Activated CD4-positive, alpha-beta memory T cell treated with anti-CD3 and anti-CD28 coated beads, Interleukin-2, amount 10 ng/mL, durations not matched to agents 7 days and 5 days (primary cell): ENCODE measurements at places on chromosomes 7 and 10. TPM values are rescaled to one million over a fixed set of nuclear protein-coding genes. Genes with fewer than 3 reads are reported as not detected.

GRCh38 chr10:95536017-95536416, 25.2 kb downstream of the SORBS1 start:
- no peak overlapping the region for H3K27ac ChIP-seq
- no peaks in the 10 kb centered on the region for H3K36me3 ChIP-seq

- peaks cover 37% of the 10 kb centered on the region for H3K4me1 ChIP-seq
- peaks cover 27% of the 10 kb centered on the region for H3K27me3 ChIP-seq
- H3K4me3 ChIP-seq, result peak overlapping the region; percentile 95
- DNase-seq, result no peak
- H3K27ac ChIP-seq, result no peak overlapping the region
- peaks cover 24% of the 10 kb centered on the region for H3K36me3 ChIP-seq
Measured at GRCh38 chr10:92241158-92241500, 49.7 kb downstream of the CPEB3 start.

The SEMA3C gene
- not detected for total RNA-seq

DNA sequence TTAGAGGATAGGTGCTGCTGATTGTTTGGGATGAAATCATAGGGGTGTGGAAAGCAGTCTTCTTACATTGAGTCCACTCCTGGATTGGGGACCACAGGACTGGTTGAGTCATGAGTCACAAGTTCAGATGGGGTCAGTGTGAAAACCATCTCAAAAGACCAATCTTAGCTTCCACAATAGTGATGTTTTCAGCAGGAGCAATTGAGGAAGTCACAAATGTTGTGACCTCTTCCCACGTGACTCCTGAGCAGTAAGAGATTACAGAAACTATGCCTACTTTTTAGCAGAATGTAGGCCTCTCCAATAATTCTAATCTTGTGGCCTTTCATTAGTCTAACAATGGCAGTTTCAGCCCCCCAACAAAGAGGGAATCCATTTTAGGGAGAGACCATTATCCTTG, 256.9 kb upstream of the CDC14C start:
- H3K27me3 ChIP-seq, result no peaks in the 10 kb centered on the region
- no peak overlapping the region for H3K4me3 ChIP-seq
- no peak for DNase-seq
- no peak overlapping the region for H3K27ac ChIP-seq

- no peak overlapping the region for H3K27ac ChIP-seq
- peaks cover 2% of the 10 kb centered on the region for H3K36me3 ChIP-seq
- no peak for DNase-seq
- no peak overlapping the region for H3K4me3 ChIP-seq
Measured at GRCh38 chr7:22702516-22702915, 24.5 kb upstream of the IL6 start.

The CRYGN gene
- total RNA-seq, result 0.35 TPM

DNA sequence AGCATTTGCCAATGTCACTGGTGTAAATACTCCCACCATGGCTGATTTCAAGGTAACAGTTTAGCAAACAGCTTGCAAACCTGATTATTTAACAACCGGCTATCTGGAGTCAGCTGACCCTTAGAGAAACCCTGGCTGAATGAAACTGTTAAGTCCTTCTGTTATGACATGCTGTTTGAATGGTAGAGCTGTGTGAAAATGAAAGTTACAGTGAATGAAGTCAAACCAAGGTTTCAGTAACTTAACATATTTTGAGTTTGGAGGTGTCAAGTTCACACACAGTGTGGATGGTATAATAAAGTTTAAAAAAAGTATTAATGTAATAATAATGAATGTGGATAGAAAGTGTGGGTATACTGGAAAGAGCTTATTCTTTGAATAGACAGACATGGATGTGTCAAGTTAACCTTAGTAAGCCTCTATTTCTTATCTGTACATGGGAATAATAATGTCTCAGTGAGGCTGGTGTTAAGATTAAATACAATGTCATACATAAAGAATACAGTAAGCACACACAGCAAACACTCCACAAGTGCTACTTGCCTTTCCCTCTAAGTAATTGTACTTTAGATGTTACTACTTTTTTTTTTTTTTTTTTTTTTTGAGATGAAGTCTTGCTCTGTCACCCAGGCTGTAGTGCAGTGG, 150.4 kb downstream of the TAX1BP1 start:
- H3K4me3 ChIP-seq, result no peak overlapping the region
- H3K27me3 ChIP-seq, result no peaks in the 10 kb centered on the region
- no peak overlapping the region for H3K27ac ChIP-seq
- peaks cover 6% of the 10 kb centered on the region for H3K4me1 ChIP-seq
- H3K36me3 ChIP-seq, result no peaks in the 10 kb centered on the region
- DNase-seq, result no peak

DNA sequence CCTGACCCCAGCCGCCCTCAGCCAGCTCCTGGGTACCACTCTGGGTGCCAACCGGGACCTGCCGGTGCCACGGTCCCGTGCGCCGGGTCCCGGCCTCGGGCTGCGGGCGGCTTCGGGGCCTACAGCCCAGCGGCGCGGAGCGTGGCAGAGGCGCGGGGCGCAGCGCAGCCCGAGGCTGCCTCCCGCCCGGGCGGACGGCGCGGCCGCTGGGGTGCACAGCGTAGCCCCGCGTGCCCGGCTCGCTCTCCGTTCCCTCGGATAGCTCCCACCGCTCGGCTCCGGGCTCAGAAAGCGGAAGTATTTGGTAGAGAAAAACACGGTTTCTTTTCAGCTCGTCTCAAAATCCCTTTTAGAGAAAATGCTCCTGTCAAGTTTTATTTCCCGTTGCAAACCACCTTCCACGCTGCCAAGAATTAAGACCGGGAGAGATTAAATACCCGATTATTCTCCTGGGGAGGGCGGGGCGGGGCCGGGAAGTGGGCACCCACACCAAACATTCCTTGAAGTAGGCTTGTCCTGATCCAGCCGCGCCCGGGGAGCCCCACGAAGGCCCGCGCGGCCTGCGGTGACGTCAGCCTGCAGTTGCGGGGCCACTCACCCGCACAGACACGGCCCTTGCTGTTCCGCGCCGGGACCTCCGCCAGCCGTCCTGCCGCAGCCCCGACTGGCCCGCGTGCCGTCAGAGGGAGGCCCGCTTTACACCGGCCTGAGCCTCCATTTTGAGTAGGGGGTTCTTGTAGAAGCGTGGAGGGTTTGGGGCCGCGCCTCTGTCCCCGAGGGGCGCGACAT, 7.2 kb downstream of the HOXA13 start:
- H3K27me3 ChIP-seq, result peaks cover 89% of the 10 kb centered on the region
- DNase-seq, result no peak
- no peak overlapping the region for H3K4me3 ChIP-seq
- H3K36me3 ChIP-seq, result no peaks in the 10 kb centered on the region
- H3K27ac ChIP-seq, result no peak overlapping the region
- H3K4me1 ChIP-seq, result peaks cover 25% of the 10 kb centered on the region

GRCh38 chr7:155821851-155822250, 9.6 kb upstream of the SHH start:
- H3K36me3 ChIP-seq, result no peaks in the 10 kb centered on the region
- DNase-seq, result no peak
- H3K27me3 ChIP-seq, result no peaks in the 10 kb centered on the region
- no peak overlapping the region for H3K4me3 ChIP-seq
- no peaks in the 10 kb centered on the region for H3K4me1 ChIP-seq

The CCDC172 gene
- not detected for total RNA-seq

DNA sequence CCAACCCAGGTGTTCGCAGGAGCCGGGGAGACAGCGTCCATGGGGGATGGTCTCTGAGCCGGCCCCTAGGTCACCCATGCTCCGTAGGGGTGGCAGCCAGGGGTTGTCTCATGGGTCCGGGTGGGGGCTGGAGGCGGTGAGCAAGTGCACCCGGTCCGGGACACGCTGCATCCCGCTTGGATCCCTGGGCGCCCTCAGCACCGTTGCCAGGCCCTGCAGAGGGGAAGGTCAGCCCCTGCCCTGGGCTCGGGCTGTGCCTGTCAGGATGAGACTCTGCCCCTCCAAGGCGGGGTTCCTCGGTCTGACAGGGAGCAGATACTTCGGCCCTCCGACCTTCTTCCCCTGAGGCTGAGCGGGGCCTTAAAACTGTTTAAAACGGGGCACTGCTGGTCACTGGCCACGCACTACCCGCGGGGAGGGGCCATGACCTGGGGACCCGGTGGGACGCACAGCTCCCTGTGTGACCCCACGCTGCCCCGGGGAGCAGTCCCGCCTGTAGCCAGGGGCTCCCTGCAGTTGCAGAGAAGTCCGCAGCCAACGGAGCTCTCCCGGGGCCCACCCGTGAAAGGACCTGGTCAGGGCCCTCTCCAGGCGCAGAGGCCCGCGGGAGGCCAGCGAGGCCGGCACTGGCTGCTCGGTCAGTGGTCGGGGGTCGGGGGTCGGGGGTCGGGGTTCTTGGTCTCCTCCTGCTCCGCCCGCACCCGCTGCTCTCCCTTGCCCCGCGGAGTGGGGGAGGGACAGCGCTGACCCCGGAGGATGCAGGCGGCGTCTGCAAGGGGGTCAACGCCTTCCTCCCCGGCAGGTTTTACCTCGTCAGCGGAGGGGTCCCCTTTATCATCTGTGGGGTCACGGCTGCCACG, 33.4 kb upstream of the KNDC1 start:
- no peak for DNase-seq
- no peak overlapping the region for H3K4me3 ChIP-seq
- H3K36me3 ChIP-seq, result no peaks in the 10 kb centered on the region
- peaks cover 4% of the 10 kb centered on the region for H3K4me1 ChIP-seq
- peaks cover 4% of the 10 kb centered on the region for H3K27me3 ChIP-seq

- H3K4me1 ChIP-seq, result peaks cover 11% of the 10 kb centered on the region
- no peak for DNase-seq
- H3K36me3 ChIP-seq, result peaks cover 33% of the 10 kb centered on the region
- no peak overlapping the region for H3K27ac ChIP-seq
- H3K4me3 ChIP-seq, result no peak overlapping the region
- no peaks in the 10 kb centered on the region for H3K27me3 ChIP-seq
Measured at GRCh38 chr7:106094780-106095179, 17.3 kb downstream of the SYPL1 start.

GRCh38 chr7:38142736-38143135, 35.3 kb upstream of the STARD3NL start:
- no peak for DNase-seq
- no peaks in the 10 kb centered on the region for H3K36me3 ChIP-seq
- H3K4me3 ChIP-seq, result no peak overlapping the region
- no peak overlapping the region for H3K27ac ChIP-seq
- H3K27me3 ChIP-seq, result peaks cover 2% of the 10 kb centered on the region

- H3K36me3 ChIP-seq, result no peaks in the 10 kb centered on the region
- H3K4me1 ChIP-seq, result no peaks in the 10 kb centered on the region
- no peak for DNase-seq
- no peak overlapping the region for H3K4me3 ChIP-seq
- H3K27ac ChIP-seq, result no peak overlapping the region
Measured at GRCh38 chr7:25427721-25428120, 199.4 kb upstream of the NPVF start.

The TBXAS1 gene
- total RNA-seq, result 27.4 TPM

GRCh38 chr7:25959168-25959734, 192.7 kb upstream of the NFE2L3 start:
- no peaks in the 10 kb centered on the region for H3K4me1 ChIP-seq
- H3K27ac ChIP-seq, result no peak overlapping the region
- H3K4me3 ChIP-seq, result no peak overlapping the region
- DNase-seq, result no peak
- H3K27me3 ChIP-seq, result peaks cover 51% of the 10 kb centered on the region

DNA sequence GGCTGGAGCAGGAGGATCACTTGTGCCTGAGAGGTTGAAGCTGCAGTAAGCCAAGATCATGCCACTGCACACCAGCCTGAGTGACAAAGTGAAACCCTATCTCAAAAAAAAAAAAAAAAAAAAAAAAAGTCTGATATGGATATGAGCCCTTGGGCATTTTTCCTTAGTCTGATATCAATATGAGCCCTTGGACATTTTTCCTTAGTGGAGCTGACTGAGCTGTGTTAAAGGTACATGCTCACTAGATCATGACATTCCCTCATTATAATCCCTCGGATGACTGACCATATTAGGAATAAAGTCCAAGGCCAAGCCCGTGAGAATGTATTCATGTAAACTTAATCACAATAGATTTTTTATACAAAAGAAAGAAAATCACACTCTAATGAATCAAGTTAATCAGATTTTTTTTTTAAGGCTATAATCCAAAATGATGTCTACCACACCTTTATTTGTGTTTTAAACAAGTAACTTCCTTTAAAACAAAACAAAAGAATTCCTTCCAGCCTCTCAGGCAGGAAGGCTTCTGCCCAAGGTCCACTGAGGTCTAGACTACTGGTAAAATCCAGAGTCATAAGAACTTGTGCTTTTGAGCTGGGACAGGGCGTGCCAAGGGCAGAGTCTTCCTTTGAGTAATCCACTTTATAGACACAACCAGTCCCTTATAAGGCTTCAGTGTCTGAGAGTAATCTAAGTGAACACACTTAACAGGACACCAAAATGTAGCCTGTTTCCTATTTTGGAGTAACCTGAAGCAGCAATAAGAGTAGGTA, 5.5 kb downstream of the PPA1 start:
- DNase-seq, result no peak
- no peak overlapping the region for H3K4me3 ChIP-seq
- no peaks in the 10 kb centered on the region for H3K27me3 ChIP-seq
- H3K4me1 ChIP-seq, result peaks cover 65% of the 10 kb centered on the region
- peak overlapping the region; percentile 42 for H3K27ac ChIP-seq
- H3K36me3 ChIP-seq, result peaks cover 29% of the 10 kb centered on the region

DNA sequence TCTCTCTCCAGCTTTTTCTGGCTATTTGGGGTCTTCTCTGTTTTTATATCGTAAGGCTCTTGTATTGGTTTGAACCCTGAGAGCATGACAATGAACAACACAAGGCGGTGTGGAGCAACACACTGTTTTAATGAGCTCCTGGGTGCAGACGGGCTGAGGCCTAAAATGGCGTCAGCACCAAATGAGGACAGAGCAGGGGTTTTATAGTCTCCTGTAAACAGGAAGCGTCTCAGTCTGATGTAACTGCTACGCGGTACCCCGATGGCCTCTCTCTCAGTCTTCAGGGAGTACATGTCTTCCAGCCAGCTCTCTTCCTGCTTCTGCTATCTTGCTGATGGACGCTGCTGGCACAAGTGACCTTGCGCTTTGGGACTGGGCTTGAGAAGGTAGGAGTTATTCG, 95.9 kb upstream of the CCDC71L start:
- no peaks in the 10 kb centered on the region for H3K4me1 ChIP-seq
- H3K4me3 ChIP-seq, result no peak overlapping the region
- H3K27ac ChIP-seq, result no peak overlapping the region
- DNase-seq, result no peak
- peaks cover 2% of the 10 kb centered on the region for H3K27me3 ChIP-seq

GRCh38 chr10:50740293-50740648, 535 bp downstream of the ASAH2B start:
- H3K27me3 ChIP-seq, result peaks cover 7% of the 10 kb centered on the region
- H3K4me3 ChIP-seq, result peak overlapping the region; percentile 89
- H3K27ac ChIP-seq, result peak overlapping the region; percentile 13
- DNase-seq, result peak; percentile 38

DNA sequence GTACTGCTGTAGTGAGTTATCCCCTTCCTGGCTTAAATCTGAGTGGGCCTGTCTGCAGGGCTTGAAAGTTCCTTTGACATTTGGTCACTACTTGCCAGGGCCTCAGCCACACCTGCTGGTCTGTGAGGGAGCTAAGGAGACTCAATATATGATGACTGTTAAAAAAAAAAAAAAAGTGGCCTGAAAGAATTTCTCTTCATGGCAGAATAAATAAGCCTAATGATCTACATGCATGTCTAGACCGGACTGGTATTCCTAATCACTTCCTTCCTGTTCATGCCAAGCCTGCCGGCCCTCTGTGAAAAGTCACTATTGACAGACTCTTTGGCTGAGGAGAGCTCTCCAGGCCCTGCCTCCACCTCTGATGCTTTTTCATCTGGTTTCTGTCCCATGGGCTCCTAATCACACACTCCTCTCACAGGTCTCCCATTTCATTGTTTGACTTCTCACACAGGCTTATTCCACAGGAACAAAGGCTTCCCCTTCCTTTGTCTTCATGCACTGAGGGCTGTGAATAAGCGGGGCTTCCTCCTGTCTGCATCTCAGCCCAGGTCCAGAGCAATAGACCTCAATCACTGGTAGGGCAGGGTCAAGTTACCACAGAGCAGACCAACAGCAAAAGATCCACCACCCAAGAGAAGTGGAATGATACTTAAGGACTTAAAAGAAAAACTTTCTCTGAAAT, 99.1 kb upstream of the SEC61G start:
- no peak for DNase-seq
- no peaks in the 10 kb centered on the region for H3K4me1 ChIP-seq
- no peak overlapping the region for H3K27ac ChIP-seq
- H3K4me3 ChIP-seq, result no peak overlapping the region
